NCI-H460 (cell line): ENCODE measurements at places on chromosomes 11 and 22. TPM values are rescaled to one million over a fixed set of nuclear protein-coding genes. Genes with fewer than 3 reads are reported as not detected.

PNPLA5 gene
- total RNA-seq = not detected in 2 replicates

FOSL1 gene
- total RNA-seq = 56.1 and 58.4 TPM in 2 replicates

OR5B21 gene
- total RNA-seq = not detected in 2 replicates

LARGE2 gene
- 0.30 and 3.9 TPM in 2 replicates for total RNA-seq

POU2AF3 gene
- total RNA-seq = 0.26 and 0.40 TPM in 2 replicates

ARHGEF17 gene
- 3.7 and 4.0 TPM in 2 replicates for total RNA-seq

HTR3A gene
- not detected in 2 replicates for total RNA-seq

ZNF408 gene
- total RNA-seq = 5.9 TPM in 2 replicates
